GM23338 (cell line): ENCODE measurements at places on chromosomes 5 and 9.

GRCh38 chr5:169511708-169512107, 71.9 kb upstream of the SPDL1 start:
- peak; percentile 30 for DNase-seq

DNA sequence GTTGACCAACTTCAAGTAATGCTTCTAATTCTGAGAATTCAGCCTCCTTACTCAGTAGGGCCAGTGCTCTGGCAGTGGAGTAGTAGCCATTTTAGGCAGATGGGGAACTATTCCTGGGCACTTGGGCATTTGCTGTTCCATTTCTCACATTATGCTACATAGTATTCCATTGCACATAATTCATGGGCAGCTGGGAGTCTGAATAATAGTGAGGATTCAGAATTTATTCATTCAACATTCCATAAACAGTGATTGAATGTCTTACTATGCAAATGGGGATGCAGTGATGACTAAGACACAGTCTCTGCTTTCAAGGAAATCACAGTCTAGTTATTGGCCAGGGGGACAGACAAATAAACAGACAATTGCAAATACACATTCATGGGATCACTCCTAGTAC, 301.0 kb upstream of the KCNN2 start:
- no peak for DNase-seq

- DNase-seq = no peak
These were observed 29.0 kb downstream of the ADAM19 start for GRCh38 chr5:157546456-157547100.

DNA sequence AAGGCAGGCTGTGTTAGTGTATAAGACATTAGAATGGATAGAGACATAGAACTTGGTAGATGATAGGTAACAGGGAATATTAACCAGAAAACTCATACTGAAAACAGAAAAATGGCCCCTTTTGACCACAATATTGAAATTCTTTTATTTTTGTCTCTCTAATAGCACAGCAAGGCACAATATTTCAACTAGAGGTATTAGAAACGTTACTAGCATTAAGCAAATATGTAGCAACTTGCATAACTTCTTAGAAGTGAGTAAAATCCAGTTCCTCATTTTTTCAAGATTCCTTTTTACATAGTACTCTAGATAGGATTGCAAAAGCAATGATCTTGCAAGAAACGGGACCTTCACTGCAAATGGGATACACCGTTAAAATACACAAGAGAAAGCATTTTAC, 102.7 kb upstream of the VCAN start:
- no peak for DNase-seq

- no peak for DNase-seq
These were observed 18.3 kb downstream of the MRNIP start for GRCh38 chr5:179840321-179840720.

DNA sequence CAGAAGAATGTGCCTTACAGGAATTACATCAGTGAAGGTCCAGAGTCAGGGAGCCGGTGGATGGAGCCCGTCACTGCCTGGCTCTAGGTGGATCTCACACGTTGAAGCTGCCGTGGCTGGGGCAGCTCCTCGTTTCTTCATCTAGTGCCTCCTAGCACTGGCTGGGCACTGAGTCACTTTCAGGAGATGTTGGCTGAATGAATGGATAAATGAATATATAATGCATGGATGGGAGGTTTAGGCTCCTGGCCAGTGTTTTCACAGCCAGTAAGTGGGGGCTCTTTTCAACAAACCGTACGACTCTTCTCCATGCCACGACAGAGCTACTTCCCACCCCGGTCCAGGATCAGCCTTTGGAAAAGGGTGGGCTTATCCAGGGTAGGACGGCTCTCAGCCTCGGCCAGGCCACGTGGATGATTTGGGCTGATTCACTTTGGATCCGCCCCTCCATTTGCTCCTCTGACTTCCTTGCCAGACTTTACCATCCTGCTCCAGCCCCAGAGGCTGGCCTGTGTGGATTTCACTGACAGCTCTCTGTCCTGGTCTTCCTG, 1.3 kb upstream of the SH3PXD2B start:
- no peak for DNase-seq

GRCh38 chr9:70411121-70411929, 3.1 kb downstream of the KLF9 start:
- no peak for DNase-seq

GRCh38 chr5:88391116-88391515, 122.5 kb upstream of the TMEM161B start:
- DNase-seq = no peak
